Coronary artery (tissue), 2 donors: ENCODE measurements at places on chromosomes 4 and X.

DNA sequence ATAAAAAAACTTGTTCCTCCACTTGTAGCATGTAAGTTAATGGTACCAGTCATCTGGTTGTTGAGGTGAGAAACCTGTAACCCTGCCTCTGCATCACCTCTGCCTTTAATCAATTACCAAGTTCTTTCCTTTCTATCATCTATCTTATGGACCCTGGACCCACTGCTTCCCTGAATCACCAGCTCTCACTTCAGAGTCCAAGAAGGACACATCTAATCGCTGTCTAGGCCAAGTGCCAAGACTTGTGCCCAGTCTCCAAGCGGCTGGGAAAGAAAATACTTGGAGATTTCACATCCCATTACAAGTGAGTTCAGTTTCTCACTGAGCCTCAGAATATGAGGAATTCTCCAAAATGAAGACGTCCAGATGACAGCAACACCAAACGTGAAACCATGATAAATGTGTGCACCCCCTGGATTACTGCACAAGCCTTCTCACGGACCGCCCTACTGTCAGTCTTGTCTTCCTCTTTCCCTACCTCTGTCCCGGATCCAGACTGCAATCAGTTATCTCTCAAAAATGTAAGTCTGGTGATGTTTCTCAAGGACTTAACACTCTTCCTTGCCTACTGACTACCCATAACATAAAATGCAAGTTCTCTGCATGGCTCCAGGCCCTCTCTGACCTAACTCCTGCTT lies 10.4 kb downstream of the PALLD start:
- DNase-seq, result no peak

GRCh38 chrX:84415140-84415539 lies 87.1 kb downstream of the HDX start:
- DNase-seq, result no peak

- DNase-seq, result no peak
These were observed 19.0 kb downstream of the GAB3 start for GRCh38 chrX:154731881-154732280.

- DNase-seq, result no peak
These were observed 1163.0 kb downstream of the RAPGEF2 start for GRCh38 chr4:160265836-160266235.

- no peak for DNase-seq
These were observed 283.6 kb downstream of the CFAP299 start for GRCh38 chr4:80619070-80619674.
